ENCODE measurements at places on chromosomes 13 and 19.

DNA sequence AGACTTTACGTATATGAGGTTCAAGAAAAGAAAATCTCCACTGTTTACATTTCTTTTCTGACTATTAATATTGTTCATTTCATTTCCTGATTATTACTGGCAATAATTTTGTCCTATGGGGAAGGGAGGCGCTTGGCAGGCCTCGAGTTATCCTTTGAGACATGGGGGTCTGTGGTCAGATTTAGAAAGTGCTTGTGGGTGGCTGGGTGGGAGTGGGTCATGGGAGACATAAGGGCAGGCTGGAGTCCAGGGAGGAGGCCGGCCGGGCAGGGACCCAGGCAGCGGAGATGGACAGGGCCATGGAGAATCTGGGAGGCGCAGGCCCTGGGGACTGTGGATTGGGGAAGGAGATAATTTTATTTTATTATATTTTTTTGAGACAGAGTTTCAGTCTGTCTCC is 40.1 kb downstream of the LTBP4 start:
- no peak for DNase-seq

DNA sequence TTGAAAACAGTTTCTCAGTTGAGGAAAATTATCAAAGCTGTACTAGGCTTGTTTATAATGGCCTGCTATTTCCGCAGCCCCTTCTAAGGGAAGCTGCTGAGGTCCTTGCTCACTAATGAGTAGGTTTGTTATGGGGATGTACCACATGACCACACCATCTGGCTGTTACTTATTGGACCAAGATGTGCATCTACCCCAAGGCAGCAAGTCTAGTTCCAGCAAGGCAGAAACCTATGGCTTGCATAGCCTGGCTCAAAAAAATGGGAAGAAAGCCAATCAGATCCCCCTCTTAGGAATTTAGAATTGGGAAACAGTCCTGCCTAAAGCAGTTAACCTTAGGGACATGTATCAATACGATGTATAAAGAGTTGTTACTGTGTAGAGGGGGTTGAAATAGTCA is 186.5 kb upstream of the SPRY2 start:
- no peak for DNase-seq

GRCh38 chr13:20342311-20342710 is 110.2 kb upstream of the GJB6 start:
- no peak for DNase-seq

DNA sequence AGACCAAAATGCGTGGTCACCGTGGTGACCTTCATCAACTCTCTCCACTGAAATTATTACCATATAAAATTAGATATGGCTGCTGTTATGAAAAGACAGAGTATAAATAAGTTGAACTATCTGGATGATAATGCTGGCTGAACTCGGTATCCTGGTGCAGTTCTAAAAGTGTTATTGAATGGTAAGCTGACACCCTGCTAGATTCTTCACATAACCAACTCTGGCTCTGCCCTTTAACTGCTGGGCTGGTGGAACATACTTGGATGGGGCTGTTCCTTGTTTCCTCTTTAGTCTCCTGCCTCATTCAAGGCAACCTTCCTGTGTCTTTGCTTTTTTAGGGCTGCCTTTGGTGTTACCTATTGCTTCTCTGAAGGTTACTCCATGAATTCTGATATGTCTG is 106.9 kb downstream of the FGF9 start:
- DNase-seq: no peak

GRCh38 chr19:17762505-17763229 is 11.4 kb downstream of the FCHO1 start:
- peak; percentile 77 for DNase-seq

GRCh38 chr13:103006641-103007426 is 59.4 kb downstream of the SLC10A2 start:
- no peak for DNase-seq

DNA sequence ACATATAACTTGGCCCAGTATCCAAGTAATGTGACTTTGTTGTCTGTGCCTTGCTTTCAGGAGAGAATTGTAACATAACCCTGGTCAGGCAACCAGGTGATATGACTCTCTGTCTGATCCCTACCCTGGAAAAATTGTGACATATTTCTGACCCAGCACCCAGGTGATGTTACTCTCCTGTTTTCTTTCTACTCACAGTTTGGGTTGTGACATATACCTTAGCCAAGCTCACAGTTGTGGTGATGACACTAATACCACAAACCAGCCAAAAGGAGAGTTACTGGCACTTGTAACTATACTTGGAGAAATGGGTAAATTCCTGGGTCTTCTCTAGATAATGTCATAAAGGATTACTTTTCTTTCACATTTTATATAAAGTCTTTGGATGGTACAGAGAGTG is 14.3 kb upstream of the ZNF254 start:
- DNase-seq: no peak

- no peak for DNase-seq
Observed at GRCh38 chr19:43667126-43667875, 2.7 kb downstream of the PLAUR start.

- no peak for DNase-seq
Observed at GRCh38 chr13:40161931-40162330, 504.5 kb downstream of the FOXO1 start.

GRCh38 chr13:59337070-59337469 is 826.7 kb downstream of the DIAPH3 start:
- DNase-seq: peak; percentile 3

GRCh38 chr13:84303035-84303434 is 420.8 kb upstream of the SLITRK1 start:
- DNase-seq: no peak

DNA sequence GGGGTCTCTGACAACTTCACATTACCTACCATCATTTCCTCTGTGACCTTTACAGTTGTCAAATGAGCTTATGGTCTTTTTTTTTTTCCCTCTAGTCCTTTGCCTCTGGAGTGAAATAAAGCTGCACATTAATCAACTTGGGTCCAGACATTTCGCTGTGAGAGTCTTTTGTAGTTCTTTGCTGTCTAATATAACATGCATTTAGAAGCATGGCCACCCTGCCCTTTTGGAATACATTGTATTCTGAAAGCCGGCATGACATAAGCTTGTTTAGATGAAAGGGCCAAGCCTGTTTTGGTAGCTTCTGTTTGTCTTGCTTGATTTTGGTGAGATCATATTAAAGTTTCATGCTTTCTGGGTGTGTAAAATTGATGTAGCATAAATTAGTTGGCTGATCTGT is 509.8 kb downstream of the DIAPH3 start:
- no peak for DNase-seq

- DNase-seq: no peak
Observed at GRCh38 chr13:92547266-92547665, 679.3 kb upstream of the GPC6 start.

- DNase-seq: no peak
Observed at GRCh38 chr13:50682966-50683365, 160.5 kb downstream of the DLEU7 start.

- no peak for DNase-seq
Observed at GRCh38 chr19:48696353-48697010, 711 bp downstream of the FUT2 start.

DNA sequence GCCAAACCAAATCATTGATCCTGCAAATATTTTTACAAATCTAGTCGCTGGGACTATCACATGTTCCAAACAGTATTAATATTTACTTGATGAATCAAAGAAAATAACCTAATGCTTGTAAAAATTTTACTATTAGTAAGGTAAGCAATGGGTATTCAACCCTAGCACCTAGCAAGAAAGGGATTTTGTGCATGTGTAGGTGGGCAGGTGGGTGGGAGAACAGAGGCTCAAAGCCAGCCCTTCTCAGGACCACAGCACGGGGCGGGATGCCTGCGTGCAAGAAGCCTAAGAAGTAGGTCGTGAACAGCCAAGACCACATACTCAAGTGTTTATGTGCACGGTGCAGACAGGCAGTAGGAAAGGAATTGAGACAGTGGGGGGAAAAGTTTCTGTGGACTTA is 26.6 kb downstream of the DOCK9 start:
- DNase-seq: no peak

- no peak for DNase-seq
Observed at GRCh38 chr13:95360464-95361097, 59.3 kb upstream of the ABCC4 start.

DNA sequence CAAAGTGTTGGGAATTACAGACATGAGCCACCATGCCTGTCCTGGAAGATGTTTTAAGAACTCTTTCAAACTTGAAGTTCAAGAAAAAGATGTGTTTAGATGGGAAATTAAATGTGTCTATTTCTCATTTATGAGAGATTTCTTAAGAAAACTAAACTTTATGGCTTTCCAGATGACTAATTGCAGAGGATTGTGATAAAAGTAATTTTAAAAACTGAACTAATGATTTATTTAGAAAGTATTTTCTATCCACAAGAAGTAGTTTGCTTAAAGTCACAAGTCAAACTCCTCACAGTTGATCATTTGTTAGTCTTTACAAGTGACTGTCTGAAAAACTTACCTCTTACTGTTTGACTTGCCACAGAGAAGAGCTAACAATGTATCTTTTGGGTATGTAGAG is 89.6 kb upstream of the SPRY2 start:
- DNase-seq: no peak

DNA sequence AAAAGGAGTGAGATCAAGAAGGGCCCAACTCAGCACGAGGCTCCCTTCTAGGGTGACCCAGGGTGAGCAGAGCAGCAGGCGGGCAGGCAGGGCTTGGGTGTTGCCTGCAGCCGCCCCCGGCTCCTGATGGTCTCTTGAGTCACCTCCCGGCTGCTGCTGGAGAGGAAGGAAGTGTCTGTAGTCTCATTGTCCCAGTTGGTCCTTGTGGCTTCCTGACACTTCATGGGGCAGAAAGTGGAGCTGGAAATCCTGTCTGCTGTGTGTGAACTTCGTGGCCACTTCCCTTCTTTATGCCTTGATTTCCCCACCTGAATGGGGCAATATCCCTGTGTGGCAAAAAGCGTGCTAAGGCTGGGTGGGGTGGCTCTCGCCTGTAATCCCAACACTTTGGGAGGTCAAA is 2.5 kb downstream of the MAP1S start:
- DNase-seq: peak; percentile 47

DNA sequence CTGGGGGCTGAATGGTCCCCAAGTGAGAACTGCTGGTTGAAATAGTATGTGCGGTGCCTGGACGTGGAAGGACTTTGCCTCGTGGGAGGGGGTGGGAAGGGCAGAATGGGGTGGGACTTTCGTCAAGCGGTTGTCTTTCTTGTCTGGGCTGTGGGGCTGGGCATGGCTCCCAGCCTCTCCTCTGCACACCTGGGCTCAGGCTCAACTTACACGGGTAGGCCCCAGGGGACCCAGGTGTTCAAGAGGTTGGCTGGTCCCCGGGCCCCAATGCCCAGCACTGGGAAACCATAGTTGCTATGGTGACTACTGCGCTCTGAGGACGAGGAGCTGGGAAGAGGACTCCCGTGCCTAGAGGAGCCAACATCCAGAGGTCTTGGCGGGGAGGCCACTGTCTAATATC is 7.3 kb downstream of the NWD1 start:
- no peak for DNase-seq

GRCh38 chr19:56678205-56678604 is 6.6 kb upstream of the ZNF835 start:
- no peak for DNase-seq

- DNase-seq: peak; percentile 35
Observed at GRCh38 chr13:33787051-33787591, 30.8 kb upstream of the RFC3 start.

GRCh38 chr19:46491975-46492682 is 3.5 kb downstream of the PNMA8B start:
- DNase-seq: no peak

GRCh38 chr13:23986619-23987018 is 89.3 kb upstream of the C1QTNF9B start:
- DNase-seq: no peak

- DNase-seq: no peak
Observed at GRCh38 chr13:109650861-109651260, 135.5 kb downstream of the IRS2 start.

DNA sequence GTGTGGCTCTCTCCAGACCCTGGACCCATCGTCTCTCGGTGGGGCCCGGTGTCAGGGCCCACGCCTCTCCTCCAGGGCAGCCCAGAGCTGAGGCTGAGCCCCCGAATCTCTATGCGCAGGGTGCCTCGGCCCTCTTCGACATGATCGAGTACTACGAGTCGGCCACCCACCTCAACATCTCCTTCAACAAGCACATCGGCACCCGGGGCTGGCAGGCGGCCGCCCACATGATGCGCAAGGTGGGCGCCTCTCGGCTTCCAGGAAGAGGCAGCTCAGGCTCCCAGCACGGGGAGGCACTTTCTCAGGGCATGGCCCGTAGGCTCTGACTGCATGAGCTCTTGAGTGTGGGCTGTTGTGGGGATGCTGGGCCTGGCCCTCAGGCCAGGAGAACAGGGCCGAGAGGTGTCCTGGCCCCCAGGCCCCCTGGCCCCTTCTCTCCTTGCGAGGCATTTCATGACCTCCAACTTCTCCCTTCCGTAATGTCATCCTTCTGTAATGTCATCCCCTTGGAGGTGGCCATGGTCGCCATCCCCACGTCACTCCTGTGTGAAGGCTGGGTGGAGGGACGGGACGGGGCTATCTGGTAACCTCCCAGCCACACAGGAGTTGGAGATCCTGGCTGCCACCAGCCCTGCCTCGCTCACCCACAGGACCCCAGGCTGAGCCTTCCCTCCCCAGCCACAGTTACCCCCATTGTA is 19.4 kb downstream of the NKPD1 start:
- no peak for DNase-seq

GRCh38 chr19:10486551-10486950 is 16.6 kb downstream of the KEAP1 start:
- DNase-seq: no peak

GRCh38 chr19:7706188-7706954 is 4.4 kb upstream of the FCER2 start:
- DNase-seq: no peak

GRCh38 chr13:36133950-36134626 is 2.9 kb upstream of the DCLK1 start:
- no peak for DNase-seq

DNA sequence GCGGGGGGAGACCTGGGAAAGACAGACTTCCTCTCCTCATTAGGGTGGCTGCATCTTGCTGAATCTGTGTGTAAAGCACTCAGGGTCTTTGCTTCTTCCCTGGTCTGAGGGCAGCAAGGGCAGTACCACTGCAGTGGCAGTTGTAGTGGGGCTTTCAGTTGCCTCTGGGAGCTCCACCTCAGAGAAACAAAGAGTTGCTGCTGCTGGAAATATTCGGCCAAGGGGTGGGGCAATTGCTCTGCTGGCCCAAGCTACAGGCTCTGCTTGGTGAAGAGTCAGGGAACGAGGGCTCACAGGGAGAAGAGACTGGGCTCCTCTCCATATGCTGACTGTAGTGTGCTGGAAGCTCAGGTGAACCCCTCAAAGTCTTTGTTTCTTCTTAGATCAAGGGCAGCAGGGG is 52.5 kb downstream of the POSTN start:
- no peak for DNase-seq

- DNase-seq: peak; percentile 97
Observed at GRCh38 chr19:12035220-12036172, at the start of gene ZNF433. Gene ZNF433, minus strand, starts transcription at chr19:12035679. Its CDS starts 140 bp downstream, at chr19:12035539.

GRCh38 chr13:76778853-76779252 is 107.4 kb downstream of the KCTD12 start:
- no peak for DNase-seq

DNA sequence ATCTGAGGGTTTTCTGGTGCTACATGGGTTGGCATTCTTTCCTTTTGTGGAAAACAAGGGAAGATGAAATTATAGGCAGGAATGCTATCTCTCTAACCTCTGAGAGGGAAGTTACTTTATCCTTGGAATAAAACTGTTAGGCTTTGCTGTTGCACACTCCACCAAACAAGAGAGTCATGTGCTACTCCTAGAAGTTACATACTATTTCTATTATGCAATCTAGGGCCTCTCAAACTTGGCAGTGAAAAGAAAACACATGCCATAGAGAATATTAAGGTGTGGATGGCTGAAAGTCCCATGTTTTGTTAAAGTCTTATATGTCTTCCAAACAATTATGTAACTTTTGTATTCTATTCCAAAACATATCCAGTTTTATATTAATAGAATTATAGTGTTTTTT is 367.9 kb downstream of the SLC7A1 start:
- DNase-seq: no peak
